ENCODE measurements at places on chromosomes 5 and 9.

- DNase-seq: no peak
Measured at GRCh38 chr9:20041697-20042081, 252.9 kb upstream of the SLC24A2 start.

- peak; percentile 34 for DNase-seq
Measured at GRCh38 chr5:140273401-140273877, 29.5 kb downstream of the PFDN1 start.

DNA sequence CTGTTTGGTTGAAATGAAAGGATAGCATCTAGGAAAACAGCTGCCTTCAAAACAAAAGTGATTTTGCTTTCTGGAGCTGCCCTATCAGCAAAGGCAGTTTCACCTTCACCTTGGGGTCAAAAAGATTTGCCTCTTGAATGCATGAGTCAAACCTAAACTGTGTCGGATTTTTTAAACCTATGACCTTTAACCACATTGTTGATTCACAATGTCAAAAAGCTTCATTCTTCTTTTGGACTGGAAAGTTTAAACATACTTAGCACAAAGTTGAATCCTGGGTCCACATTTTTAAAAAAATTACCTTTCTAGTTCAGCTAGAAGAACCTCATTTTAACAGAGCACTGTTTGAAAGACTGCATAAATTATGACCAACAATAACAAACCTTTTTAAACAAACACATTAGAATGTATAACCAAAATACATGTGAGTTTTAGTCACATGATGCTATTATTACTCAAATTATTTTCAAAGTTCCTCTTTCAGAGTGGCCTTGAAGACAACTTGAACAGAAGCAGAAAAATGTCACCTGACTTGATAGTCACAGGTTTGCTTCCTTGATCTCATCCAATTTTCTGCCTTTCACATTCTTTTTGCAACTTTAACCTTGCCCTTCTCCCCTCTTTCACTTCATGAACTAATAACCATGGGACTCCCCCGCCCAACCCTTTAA lies 109.7 kb upstream of the LHFPL2 start:
- peak; percentile 84 for DNase-seq

DNA sequence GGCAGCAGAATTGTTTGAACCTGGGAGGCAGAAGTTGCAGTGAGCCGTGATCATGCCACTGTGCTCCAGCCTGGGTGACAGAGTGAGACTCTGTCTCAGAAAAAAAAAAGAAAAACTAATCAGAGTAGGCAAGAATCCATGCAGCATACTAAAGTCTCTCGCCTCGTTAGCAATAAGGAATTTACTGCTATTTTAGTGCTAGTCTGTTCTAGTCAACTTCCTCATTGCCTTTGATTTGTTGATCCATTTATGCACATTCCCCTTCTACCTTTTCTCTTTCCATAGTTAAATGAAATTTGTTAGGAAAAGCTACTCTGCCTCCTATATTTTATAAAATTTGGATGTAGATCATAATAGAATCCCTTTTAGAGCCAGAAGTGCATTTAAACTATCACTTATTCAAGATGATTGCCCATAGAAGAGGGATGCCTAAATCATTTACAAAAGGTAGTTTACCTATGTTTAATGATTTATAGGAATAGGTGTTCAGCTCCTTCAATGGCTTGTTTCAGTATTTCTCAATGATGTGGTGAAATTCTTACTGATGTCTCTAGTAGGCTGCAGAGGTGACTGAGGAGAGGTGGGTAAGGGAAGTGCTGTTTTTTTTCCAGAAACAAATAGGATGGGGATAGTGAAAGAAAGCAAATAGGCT lies 1.9 kb downstream of the LRRC19 start:
- DNase-seq: no peak

DNA sequence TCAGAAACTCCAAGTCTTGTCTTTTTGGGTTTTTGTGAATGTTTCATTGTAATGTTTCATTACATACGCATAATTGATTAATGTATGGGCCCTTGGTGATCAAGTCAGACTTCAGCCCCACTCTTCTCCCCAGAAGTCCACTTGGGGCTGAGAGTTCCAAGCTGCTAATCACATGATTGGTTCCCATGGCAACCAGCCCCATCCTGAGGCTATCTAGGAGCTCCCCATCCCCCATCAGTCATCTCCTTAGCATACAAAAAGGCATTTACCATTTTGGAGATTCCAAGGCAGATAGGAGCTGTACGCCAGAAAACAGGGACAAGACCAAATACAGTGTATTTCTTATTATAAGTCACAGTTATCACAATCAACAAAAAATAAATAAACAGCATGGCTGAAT lies 22.9 kb upstream of the SYK start:
- DNase-seq: no peak

- DNase-seq: no peak
Measured at GRCh38 chr5:131381777-131382176, 117.9 kb downstream of the CDC42SE2 start.

DNA sequence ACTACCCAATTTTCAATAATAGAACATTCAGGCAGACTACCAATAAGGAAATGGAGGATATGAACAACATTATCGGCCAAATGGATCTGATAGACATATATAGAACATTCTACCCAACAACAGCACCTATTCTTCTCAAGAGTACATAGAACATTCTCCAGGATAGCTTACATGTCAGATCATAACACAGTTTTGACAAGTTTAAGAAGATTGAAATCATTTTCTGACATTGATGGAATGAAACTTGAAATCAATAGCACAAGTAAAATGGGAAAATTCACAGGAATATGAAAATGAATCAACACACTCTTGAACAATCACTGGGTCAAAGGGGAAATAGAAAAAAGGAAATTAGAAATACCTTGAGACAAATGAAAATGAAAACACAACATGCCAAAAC lies 94.6 kb upstream of the MEGF10 start:
- no peak for DNase-seq

GRCh38 chr9:128882677-128883603 lies 1.0 kb downstream of the LRRC8A start:
- no peak for DNase-seq

DNA sequence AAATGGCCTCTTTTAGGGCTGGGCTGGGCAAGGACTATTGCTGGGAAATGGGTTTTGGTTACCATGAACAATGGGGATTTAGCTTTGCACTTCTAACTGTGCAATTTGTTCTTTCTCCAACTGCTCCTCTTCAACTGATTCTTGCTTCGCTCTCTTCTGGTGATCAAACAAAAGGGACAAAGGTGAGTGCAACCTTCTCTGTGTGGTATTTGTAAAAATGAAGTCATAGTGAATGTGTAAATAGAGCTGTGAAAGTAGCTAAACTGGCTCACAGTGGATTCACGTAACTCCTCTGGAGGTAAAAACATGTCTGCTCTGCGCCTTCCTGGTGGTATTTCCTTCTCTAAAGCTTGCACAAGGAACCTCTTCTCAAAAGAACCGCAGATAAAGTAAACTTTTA lies 20.9 kb upstream of the SPINK14 start:
- no peak for DNase-seq

DNA sequence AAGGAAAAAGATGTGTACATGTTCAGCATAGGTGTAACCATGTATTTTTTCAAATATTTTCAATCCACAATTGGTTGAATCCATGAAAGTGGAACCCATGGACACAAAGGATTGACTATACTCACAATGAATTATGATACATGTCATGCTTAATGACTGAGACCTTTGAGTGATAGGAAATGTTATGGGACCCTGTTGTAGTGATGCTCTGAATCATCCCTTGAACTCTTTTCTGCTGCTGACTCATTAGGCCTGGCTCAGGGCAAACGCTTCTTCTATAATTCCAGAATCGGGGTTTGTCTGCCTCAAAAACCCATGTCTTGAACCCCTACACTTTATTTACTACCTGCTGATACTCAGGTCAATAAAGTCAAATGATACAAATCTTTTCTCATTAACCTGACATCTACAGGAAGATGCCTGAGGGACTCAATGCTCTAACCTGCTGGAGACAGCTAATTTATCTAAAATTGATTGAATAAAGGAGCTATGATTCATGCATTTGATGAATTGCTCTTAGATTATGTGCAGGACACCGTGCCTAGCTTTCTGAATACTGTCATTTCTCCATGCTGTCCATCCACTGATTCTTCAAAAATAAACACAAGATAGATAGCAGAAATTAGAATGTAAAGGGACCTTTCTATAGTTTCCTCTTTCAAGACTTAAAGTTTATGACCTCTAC lies 260.1 kb downstream of the PRELID2 start:
- DNase-seq: peak; percentile 17

- DNase-seq: no peak
Measured at GRCh38 chr5:157956271-157956885, 97.4 kb upstream of the CLINT1 start.

- DNase-seq: no peak
Measured at GRCh38 chr9:76103531-76104315, 213.2 kb downstream of the PCSK5 start.

DNA sequence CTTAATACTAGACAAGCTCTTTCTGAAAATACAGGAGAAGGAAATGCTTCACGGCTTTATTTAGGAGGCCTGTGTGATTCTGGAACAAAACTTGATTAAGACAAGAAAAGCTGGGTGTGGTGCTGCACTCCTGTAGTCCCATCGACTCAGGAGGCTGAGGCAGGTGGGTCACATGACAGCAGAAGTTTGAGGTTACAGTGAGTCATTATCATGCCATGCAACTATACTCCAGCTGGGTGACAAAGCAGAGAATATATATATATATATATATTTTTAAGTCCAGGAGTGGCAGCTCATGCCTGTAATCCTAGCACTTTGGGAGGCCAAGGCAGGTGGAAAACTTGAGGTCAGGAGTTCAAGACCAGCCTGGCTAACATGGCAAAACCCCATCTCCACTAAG lies 33.1 kb upstream of the SPIN1 start:
- peak; percentile 31 for DNase-seq

GRCh38 chr5:106307265-106307664 lies 1363.5 kb downstream of the EFNA5 start:
- DNase-seq: no peak

DNA sequence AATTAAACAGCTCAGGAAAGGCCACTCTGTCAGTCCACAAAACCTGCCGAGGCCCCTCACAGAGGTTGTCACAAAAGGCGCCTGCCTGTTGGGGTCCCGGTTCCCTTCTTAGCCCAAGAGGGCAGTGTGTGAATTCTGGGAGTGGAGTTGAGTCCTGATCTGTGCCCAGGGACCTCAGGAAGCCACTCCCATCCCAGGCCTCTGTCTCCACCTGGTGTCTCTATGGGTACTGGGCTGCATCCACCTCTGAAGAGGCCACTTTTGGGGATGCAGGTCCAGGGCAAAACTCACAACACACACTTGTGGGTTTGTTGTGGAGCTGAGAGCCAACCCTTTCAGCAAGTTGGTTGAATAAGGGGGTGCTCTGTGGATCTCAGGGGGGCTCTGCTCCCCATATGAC lies 74.3 kb upstream of the STXBP1 start:
- no peak for DNase-seq

- DNase-seq: no peak
Measured at GRCh38 chr9:35277171-35277520, 115.3 kb downstream of the UNC13B start.

DNA sequence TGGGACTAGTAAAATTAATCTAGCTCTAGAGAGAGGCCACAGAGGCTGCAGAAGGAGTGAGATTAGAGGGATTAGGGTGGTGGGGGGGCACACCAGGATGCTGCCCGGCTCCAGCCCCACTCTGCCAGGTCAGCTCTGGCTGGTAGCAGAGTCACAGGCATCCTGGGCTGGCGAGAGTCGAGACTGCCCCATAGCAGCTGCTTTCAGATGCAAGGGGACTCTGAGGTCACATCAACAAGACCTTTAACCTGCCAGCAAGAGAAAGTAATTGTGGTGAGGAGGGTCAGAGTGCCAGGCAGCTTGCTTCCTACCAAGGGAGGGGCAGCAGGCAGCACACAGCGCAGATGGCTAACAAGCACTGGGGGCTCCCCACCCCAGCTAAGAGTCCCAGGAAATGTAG lies 7.5 kb downstream of the EPB41L4B start:
- DNase-seq: no peak

DNA sequence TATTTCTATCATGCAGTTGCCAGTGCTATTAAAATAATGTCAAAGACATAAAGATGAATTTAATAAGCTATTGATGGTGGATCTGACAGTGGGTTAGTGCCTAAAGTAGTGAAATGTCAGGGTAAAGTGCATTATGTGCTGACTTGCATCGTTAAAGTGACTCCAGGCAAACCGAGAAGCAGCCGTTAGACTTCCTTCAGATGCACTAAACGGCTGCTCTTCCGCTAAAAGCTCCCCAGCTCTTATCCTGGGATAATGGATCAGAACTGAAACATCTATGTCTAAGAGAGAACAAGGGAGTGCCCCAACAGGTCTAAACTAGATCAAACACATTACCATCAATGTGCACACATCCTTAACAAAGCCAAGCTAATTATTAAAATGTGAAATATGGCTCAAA lies 468.2 kb downstream of the NTRK2 start:
- no peak for DNase-seq

GRCh38 chr5:150789943-150790611 lies 11.5 kb downstream of the SMIM3 start:
- peak; percentile 99 for DNase-seq

- DNase-seq: no peak
Measured at GRCh38 chr5:160539431-160539830, 117.8 kb downstream of the PTTG1 start.

DNA sequence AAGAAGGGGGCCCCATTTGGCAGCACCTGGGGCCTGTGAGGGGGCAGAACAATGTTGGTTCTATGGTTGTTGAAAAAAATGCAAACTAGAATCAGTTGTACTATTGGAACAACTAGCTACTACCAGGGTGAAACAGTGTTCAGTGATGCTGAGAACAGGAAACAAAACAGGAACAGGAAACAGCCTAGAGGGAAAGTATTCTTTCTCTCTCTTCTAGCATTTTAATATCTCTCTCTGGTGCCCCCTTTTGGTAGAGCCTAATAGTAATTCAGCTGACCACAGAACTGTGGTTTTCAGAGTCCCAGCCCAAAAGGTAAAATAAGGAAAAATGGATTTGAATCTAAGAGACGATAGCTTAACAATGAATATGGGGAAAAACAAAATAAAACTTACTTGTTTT lies 138.0 kb upstream of the KCNN2 start:
- DNase-seq: no peak

GRCh38 chr9:124658165-124659017 lies 112.7 kb downstream of the NR6A1 start:
- peak; percentile 97 for DNase-seq

- DNase-seq: no peak
Measured at GRCh38 chr5:4720831-4721230, 419.3 kb upstream of the ADAMTS16 start.

- DNase-seq: no peak
Measured at GRCh38 chr9:2106666-2107065, 91.5 kb downstream of the SMARCA2 start.

DNA sequence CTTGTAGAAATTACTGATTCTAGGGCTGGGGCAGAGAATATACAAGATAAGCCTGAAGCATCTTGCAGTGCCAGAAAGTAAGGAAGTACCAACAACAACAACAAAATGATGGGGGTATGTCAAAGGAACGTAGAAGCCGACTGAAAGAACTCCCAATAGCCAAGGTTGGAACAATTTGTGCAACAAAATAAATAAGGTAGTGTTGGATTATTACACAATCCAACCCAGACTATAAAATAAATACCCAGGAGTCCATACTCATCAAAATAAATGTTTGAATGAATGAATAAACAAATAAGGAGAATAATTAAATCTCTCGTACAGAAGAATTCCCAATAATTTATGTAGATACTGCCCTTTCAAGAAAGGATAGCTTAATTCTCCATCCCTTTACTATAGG lies 31.1 kb upstream of the GNAQ start:
- DNase-seq: no peak

GRCh38 chr5:42840842-42841567 lies 29.3 kb upstream of the SELENOP start:
- no peak for DNase-seq
